ENCODE measurements at places on chromosomes 7 and 10. TPM values are rescaled to one million over a fixed set of nuclear protein-coding genes. Genes with fewer than 3 reads are reported as not detected.
A peak's percentile ranks its signal among the peaks of the same experiment; 100 is the strongest.

- DNase-seq = no peak
Observed at GRCh38 chr10:44178856-44179255, 206.0 kb downstream of the CXCL12 start.

DNA sequence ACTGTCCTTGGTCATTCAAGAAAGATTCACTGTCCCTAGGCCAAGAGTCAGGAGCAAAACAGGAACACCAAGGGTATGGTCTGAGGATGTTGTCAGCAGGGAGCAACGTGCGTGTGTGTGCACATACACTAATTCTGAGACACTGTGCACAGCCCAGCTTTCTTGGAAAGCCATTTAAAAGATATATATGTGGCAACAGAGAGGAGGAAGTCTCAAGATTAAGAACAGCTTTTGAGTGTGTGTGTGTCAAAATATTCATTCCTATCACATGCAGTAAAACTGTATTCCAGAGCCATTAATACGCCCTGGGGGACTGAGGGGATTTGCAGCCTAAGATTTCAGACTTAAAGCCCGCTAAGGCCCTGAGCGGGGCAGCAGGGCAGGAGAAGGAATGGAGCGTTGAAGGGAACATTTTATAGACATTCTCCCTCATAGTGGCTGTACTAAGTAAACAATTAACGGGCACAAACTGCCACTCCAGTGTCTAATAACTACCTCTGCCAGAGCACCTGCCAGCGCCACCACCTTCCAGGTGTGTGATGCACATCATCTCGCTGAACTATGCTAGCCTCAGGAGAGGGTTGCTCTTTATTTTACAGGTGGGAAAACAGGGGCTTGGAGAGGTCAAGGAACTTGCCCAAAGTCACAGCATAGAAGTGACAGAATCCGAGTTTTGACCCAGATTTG, 2.0 kb downstream of the NOD1 start:
- DNase-seq = no peak

GRCh38 chr7:141956084-141956483, 9.3 kb upstream of the CLEC5A start:
- DNase-seq = no peak

DNA sequence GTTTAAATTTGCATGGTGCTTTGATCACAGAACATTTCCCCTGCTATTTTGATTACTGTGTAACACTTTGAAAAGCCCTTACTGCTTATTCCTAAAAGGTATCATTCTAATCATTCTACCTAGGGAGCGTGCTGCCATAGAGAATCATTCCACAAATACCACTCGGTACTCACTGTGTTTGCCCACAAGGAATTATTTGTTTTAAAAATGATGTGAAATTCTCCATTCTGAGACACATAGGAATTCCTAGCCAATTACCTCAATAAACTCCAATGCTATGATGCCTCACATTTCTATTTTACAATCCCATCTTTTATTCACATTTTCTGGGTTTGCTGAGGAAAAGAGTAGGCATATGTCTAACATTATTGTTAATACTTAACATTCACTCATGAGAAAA, 16.2 kb upstream of the TES start:
- DNase-seq = no peak

DNA sequence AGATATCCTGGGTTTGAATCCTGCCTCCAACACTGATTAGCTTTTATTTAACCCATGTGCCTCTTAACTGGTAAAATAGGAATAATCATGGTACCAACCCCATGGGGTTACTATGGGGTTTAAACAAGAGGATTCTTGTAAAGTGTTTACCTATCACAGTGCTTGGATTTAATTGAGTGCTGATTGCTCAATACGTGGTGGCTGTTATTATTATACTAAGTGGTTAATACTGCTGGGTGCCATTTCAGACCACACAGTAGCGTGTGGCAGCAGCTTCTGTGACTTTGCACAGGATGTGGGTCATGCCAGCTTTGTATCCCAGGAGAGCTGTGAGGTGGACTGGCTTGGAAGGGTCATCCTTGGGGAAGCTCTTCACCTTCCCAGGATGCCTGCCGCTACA, 177.2 kb downstream of the SEC23IP start:
- DNase-seq = no peak

GRCh38 chr10:27319752-27320431, 79.3 kb upstream of the ACBD5 start:
- no peak for DNase-seq

The NUDT5 gene
- total RNA-seq = 54.0 TPM

The ASAH2B gene
- 3.3 TPM for total RNA-seq

The NPFFR1 gene
- total RNA-seq = 0.05 TPM

The CDK6 gene
- 57.4 TPM for total RNA-seq

The VGF gene
- 4.4 TPM for total RNA-seq

GRCh38 chr10:104546756-104547155, 94.3 kb upstream of the SORCS3 start:
- DNase-seq = no peak

The COL17A1 gene
- total RNA-seq = 0.26 TPM

DNA sequence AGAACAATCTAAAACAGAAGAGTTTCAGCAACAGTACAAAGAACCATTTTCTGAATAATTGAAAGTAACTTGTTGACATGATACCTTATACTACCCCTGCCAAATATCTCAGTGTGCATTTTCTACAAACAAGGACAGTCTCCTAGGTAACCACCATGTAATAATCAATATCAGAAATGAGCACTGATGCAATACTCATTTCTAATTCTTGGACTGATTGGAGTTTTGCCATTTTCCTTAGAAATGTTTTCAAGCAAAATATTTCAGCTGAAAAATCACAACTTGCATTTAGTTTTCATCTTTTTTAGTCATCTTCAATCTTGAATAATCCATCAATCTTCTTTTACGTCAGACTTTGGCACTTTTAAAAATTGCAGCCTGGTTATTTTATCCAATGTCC, 420.2 kb downstream of the CDC14C start:
- no peak for DNase-seq

GRCh38 chr7:152419473-152420429, 16.1 kb downstream of the KMT2C start:
- DNase-seq = no peak

The PPP1R17 gene
- not detected for total RNA-seq

The FAM131B gene
- total RNA-seq = 1.5 TPM

GRCh38 chr7:39746103-39746819, 122.9 kb downstream of the RALA start:
- DNase-seq = peak; percentile 69

DNA sequence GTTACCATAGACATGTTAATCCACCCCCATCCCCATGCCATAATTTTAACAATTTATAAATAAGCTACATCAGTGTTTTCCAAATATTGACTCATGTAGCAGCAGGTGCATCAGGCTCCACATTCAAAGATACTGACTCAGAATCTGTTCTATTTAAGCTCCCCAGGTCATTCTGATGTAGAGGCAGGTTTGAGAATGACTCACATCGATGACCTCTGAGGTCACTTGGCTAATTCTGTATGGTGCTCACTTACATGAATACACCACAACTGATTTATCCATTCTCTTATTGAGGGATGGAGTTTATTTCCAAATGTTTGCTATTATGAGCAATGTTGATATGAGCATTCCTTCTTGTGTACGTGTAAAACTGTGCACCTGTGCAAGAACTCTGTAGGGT, 1159.0 kb downstream of the TYW1 start:
- DNase-seq = no peak

GRCh38 chr10:62424026-62424425, 49.9 kb downstream of the ZNF365 start:
- DNase-seq = no peak

DNA sequence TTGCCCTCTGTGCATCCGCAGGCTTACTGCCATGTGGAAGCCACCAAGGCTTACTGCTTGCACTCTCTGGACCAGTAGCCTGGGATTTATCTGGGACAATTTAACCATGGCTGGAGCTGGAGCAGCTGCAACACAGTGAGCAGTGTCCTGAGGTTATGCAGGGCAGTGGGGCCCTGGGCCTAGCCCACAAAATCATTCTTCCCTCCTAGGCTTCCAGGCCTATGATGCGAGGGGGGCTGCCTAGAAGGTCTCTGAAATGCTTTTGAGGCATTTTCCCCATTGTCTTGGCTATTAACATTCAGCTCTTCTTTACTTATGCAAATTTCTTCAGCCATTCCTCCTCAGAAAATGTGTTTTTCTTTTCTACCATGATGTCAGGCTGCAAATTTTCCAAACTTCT, 313.6 kb upstream of the CDC14C start:
- DNase-seq = no peak

- DNase-seq = no peak
Observed at GRCh38 chr10:116269619-116270018, 3.4 kb downstream of the GFRA1 start.

DNA sequence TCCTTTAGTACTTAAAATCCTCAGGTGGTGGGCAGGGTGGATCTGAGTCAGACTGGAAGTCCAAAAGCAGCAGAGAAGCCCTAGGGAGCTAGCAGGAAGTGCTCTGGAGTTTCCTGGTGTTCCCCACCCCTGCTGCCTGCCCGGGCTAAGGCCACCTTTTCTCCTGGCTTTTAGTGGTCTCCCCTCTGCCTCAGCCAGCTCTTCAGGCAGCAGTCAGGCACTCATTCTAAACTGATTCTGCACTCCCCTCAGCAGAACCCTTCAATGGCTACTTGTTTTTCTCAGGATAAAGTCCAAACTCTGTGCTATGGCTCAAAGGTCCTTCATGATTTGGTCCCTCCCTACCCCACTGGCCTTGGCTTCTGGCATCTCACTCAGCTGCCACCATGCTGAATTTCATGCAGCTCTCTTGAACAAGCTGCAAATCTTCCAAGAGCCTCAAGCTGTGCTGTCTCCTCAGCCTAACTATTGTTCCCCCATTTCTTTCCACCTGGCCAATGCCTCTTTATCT, 28.9 kb upstream of the DNMBP start:
- DNase-seq = no peak

The PHKG1 gene
- total RNA-seq = 0.67 TPM

DNA sequence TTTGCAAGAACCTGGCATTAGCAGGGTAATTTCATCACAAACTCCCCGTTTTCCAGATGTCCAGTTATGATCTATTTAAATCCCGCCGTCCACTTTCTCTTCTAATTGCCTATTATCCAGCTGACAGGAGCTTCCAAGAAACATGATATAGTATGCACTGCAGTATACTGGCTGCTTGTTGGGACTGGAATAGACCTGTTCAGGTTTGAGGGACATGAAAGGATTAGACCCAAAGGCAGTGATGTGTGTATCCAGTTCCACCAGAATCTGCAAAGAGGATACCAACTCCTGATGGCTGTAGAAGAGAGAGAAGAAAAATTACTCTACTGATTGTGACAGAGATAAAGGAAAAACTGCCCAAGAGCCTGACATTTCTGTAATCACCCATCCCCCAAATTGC, 8.9 kb downstream of the MSS51 start:
- DNase-seq = no peak

- DNase-seq = no peak
Observed at GRCh38 chr7:73373741-73374140, 45.8 kb downstream of the FKBP6 start.

DNA sequence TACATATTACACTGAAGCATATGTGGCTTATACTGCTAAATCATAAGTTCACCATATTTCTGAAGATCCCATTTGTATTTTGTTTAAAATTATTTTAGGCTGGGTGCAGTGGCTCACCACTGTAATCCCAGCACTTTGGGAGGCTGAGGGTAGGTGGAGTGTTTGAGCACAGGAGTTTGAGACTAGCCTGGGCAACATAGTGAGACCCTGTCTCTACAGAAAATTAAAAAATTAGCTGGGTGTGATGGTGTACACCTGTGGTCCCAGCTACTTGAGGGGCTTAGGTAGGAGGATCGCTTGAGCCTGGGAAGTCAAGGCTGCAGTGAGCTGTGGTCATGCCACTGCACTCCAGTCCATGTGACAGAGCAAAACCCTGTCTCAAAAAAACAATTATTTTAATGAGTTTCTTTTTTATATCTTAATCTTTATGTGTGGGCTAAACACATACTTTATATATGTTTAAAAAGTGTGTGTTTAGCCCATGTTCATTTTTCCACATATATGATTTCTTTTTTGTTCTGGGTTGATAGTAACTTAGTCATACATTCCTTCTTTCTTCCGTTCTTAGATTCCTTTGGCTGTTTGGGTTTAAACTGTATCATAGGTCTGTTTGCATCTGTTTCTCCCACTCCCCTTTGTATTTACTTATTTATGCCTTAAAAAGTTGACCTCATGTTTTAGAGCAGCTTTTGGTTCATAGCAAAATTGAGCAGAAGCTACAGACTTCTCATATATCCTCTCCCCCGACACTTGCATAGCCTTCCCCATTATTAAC, 33.5 kb downstream of the RSBN1L start:
- DNase-seq = no peak

DNA sequence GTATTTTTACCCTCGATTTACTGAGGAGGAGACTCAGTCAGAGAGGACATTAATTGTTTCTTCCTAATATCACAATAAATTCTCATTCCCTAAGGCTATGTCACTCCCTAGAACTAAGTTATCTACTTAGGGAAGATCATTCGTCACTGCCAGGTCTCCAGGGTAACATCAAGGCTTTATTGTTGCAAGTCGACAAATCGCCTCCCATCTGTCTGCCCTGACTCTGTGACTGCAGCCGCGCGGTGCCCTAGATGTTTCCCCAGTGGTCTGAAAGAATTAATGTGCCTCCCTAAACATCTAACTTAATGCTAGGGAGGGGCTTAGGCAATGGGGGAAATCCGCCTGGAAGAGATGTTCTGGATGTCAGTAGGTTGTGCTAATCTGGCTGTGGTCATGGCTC, 558.8 kb upstream of the C7orf33 start:
- DNase-seq = no peak

The SLK gene
- total RNA-seq = 40.8 TPM

DNA sequence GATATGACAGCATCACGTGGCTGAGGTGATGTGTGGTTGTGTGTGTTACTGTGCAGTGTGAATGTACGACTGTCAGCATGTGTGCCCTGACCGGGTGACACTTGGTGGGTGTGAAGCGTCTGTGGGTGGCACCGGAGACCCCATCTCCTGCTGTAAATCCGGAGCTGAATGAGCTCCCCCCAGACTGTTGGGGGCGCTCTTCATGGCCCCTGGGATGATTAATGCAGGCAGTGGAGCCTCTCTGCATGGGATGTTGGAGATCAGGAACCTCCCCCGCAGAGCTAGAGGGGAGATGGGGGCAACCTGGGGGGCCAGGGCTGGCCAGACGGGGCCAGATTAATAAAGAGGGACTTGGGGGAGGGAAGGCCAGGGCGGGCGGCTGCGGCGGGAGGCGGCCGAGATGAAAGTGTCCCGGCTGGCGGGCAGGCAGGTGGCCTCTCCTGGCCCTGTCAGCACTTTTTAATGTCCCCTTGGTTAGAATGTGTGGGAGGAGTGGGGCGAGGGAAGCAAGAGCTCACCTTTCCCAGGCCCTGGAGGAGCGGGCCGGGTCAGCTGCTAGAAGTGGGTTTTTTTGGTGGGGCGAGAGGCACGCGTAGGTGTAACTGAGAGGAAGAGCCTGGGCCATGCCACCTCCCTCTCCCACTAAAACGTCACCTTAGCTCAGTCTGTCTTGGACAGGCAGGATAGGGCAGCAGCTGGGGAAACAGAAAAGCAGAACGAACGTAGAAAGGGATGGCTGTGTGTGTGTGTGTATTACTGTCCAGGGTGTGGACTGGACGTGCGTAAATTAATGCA, 34.1 kb downstream of the HIF1AN start:
- no peak for DNase-seq

DNA sequence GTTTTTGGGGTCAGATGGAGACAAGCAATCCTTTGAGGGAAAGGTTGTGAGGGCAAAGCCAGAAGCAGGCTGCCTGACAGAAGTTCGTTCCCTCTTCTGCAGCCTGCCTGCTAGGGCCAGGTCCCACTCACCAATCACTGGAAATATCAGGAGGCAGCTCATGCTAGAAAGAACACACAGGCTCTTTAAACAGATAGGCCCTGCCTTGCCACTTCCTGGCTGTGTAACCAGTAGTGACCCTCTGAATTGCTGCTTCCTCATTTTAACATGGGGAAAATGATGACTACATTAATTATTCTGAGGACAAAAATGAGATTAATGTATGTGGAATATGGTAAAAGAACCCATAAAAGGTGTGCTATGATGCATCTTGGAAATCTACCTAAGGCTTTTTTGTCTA, 50.5 kb upstream of the MRLN start:
- no peak for DNase-seq

Measured in Panc1 (cell line).